ENCODE measurements at places on chromosomes 5 and 9.

DNA sequence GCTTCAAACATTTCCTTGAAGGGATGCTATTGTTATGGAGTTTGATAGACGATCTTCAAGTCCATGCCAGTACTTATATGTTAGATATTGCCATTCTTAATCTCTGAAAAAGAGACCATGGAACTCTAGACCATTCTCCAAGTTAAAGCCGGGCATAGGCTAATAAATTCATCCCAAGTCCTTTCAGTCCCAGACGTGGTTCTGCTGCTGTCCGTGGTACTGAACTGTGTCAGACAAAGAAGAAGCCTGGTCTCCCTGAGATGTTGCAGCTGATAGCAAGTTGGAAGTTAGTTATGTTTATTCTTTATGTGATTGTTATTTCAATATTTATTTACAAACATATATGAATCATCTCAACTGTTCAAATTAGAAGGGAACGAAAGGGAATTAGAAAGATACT is 158.7 kb downstream of the NMUR2 start:
- no peak for DNase-seq

DNA sequence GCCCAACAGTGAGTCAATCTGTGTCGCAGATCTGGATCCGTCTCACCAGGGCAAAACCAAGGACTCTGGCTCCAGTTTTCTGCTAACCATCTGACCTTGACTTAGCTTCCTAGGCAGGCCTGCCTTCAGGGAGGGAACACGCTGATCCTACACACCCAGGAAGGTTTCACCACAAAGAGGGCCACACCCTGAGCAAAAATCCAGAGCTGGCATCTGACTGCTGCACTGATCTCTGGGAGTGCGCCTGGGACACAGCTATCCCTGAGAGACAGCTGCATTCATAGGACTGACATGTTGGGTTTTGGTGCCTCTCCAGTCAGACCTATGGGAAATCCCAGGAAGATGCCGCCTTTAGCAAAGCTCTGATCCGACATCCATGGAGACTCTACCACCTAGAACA is 47.5 kb downstream of the CDK5RAP2 start:
- peak; percentile 14 for DNase-seq

- no peak for DNase-seq
Observed at GRCh38 chr5:135157421-135158313, 123.6 kb upstream of the PITX1 start.

DNA sequence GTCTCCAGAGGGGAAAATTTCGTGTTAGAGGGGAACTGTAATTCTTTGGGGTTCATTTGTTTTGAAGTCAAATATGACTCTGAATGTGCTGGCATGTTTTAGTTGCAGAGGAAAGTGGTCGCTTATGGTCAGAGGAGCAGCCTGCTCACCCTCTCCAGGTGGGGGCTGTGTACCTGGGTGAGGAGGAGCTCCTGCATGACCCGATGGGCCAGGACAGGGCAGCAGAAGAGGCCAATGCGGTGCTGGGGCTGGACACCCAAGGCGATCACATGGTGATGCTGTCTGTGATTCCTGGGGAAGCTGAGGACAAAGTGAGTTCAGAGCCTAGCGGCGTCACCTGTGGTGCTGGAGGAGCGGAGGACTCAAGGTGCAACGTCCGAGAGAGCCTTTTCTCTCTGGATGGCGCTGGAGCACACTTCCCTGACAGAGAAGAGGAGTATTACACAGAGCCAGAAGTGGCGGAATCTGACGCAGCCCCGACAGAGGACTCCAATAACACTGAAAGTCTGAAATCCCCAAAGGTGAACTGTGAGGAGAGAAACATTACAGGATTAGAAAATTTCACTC is 13.5 kb downstream of the TXNDC15 start:
- DNase-seq: no peak

DNA sequence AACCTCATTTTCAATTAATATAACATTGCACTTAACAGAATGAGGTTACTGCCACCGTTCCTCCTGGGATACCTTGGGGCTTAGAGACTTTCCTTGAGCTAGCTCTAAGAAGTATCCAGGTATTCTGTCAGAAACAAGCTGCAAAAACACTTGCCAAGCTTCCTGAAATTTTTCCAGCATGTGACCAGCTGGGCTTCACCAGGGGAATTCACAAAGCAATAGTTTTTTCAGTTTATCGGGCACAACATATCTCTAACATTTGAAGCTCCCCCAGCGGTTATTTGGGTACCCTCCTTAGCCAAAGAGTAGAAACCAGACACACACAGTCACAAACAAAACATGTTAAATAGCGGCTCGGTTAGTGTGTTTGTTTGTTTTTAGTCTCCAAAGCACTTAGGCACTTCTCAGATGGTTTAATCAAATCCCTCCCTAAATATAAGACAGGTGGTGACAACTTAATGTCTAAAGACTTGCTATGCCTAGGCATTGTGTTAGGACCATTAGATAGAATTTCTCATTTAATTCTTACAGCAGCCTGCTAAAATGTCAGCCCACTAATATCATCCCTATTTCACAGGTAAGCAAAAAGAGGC is 278.2 kb downstream of the GLIS3 start:
- DNase-seq: no peak

DNA sequence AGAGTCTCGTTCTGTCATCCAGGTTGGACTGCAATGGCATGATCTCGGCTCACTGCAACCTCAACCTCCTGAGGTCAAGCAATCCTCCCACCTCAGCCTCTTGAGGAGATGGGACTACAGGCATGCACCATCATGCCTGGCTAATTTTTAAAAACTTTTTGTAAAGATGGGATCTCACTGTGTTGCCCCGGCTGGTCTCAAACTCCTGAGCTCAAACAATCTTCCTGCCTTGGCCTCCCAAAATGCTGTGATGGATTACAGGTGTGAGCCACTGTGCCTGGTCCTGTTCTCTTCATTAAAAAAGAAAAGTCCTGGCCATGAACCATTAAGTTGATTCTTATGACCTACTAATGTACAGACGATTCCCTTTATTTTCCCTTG is 54.7 kb downstream of the ERAP1 start:
- DNase-seq: no peak

DNA sequence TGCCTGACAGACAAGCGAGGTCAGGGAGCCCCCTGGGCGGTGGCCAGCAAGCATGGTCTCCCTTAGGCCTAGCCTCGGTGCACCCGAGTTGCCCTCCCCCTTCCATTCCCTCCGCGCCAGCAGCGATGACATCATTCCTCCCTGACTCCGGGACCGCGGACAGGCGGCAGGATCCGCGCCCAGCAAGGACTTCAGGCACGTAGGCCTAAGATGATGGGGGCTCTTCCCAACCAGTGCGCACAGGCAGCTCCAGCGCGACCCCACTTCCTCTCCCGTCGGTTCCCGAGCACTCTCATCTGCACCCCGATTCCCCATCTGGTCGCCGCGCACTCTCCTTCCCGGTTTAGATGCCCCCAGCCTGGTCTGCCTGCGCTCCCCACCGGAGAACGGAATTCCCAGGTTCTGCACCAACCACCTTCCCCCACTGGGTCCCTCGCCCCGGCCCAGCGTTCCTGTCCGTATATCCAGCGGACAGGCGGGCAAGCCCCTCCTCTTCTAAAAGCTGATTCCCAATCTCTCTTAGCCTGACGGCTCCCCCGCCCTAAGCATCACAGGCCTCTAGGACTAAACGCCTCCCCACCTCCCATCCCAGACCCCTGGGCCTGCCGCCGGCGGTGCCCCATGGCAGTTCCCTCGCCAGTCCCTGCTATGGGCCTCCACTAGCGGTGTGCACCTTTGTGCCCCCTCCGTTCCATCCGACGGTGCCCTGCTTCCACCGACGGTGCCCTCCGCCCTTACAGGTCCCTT is 931 bp downstream of the FAM219A start:
- DNase-seq: no peak

- no peak for DNase-seq
Observed at GRCh38 chr9:127311239-127311741, 46.7 kb downstream of the GARNL3 start.

GRCh38 chr5:78640662-78641474 is 7.7 kb downstream of the LHFPL2 start:
- no peak for DNase-seq

DNA sequence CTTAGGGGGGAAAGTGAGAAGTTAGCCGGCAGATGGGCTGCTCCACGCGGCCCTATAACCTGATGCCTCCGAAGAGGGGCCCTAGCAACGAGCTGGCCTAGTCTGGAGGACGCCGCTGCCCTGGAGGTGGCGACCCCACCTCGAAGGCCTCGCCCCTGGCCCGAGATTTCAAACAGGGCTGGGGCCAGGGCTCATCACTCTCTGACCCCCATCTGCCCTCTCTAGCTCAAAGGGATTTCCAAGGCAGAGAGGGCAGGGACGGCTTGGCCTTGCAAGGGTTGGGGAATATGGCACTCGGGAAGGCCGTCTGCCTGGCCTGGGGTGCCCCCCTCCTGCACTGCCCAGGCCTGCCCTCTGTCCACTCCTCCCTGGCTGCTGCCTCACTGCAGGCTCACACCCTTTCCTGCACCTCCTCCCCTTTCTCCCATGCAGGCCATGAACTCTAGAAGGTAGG is 25.5 kb upstream of the TIFAB start:
- no peak for DNase-seq

- DNase-seq: no peak
Observed at GRCh38 chr5:145243016-145243415, 592.1 kb downstream of the PRELID2 start.

- no peak for DNase-seq
Observed at GRCh38 chr5:172207511-172207910, 13.5 kb downstream of the EFCAB9 start.

- no peak for DNase-seq
Observed at GRCh38 chr5:176944268-176944667, 45.1 kb upstream of the HK3 start.

DNA sequence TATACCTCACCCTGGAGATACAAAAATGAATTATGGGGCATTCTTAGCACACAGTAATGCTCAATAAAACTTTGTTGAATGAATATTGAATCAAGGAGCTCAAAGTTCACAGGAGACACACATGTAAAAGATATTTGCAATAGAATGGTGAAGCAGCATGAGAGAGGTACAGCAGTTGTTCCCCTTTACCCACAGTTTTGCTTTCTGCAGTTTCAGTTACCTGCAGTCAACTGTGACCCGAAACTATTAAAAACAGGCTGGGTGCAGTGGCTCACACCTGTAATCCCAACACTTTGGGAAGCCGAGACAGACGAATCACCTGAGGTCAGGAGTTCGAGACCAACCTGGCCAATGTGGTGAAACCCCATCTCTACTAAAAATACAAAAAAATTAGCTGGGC is 2.4 kb upstream of the OR5C1 start:
- DNase-seq: no peak

DNA sequence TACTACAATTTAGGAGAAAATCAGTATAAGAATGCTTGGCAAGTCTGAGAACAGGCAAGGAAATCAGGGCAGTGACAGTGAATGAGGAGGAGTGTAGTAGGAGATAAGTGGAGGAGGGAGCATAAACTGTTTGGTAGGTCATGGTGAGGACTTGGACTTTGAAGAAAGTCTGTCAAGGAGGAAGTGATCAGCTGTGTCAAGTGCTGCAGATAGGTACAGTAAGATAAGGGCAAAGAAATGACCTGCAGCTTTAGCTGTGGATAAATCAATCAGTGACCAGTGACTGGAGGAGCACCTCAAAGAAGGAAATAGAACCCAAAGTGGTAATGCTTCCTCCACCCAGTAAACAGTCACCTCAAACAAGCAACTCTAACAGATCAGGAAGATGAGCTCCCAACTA is 106.3 kb downstream of the RAPGEF6 start:
- no peak for DNase-seq

GRCh38 chr9:136618580-136619547 is 43.9 kb upstream of the EGFL7 start:
- no peak for DNase-seq

- peak; percentile 92 for DNase-seq
Observed at GRCh38 chr5:124628721-124629596, 117.5 kb downstream of the ZNF608 start.

GRCh38 chr9:103530934-103531333 is 535.8 kb downstream of the CYLC2 start:
- no peak for DNase-seq

DNA sequence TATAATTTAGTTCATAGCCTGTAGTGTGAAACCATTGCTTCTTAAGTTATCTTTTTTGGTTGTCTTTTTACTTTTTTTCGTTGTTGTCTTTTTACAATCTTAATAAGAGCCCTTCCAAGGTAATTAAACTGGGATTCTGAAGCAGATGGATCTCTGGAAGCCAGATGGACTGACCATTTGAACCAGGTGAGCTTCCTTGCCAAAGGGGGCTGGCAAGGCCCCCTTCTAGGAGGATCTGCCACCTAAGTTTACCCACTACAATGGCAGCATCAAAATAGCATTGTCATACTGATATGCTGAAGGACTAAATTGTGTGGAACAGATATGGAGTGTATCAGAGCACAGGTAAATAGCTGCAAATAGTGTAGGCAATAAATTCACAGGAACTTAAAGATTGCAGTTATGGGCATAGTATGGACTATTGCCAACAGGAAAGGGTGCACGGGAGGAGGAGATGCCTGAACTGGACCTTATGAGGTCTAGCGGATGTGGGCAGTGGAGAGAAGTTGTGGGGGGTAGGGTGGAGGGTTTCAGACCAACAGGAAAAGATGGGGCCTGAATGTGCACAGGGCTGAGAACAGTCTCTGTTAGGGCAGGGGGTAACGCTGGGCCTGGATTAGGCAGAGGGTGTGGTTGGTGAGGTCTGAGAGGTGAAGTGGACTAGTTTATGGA is 61.5 kb upstream of the CTXN3 start:
- no peak for DNase-seq

GRCh38 chr9:132201139-132201538 is 39.3 kb downstream of the NTNG2 start:
- no peak for DNase-seq

DNA sequence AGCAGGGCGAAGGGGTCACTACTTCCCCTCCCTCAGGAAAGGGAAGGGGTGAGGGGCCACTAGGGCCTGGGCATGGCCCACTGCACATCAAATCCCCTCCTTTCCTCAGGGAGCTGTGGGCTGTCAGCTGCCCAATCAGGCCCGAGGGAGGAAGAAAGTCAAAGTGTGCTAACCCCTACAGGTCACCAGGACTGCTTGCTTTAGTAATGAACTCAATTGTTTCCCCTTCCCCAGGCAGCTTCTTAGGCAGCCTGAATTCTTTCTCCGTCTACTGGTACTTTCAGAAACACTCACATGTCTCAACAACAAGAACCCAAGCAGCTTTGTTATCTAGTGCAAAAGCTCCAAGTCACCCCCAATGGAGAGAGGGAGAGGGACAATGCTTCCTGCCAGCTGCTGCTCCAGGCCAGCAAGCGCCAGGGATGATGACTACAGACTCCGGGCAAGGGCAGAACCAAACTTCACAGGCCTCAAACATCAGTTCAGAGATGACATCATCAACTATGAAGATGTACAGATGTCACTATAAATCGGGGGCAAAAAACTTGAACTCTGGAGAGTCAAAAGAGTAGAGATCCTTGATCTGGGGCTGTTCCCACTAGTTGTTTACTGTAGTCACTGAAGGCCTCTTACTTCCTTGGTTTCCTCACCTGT is 100.7 kb downstream of the SLIT3 start:
- no peak for DNase-seq

DNA sequence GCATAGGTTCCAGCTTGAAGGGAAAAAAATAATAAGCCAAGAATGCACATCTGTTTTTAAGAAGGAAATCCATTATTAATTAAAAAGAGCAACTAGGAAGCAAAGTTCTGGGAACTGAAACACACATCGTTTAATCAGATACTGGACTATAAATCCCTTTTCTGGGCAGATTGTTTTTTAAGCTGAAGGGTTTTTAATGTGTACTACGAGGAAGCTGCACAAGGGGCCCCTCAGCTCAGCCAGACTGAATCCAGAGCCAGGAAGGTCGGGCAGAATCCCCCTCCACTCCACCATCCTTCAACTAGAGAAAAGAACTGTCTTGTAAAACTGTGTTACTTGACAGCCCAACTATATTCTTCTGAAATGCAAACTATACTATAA is 49.2 kb downstream of the ROR2 start:
- no peak for DNase-seq
